ENCODE measurements at places on chromosomes 11 and 22.

DNA sequence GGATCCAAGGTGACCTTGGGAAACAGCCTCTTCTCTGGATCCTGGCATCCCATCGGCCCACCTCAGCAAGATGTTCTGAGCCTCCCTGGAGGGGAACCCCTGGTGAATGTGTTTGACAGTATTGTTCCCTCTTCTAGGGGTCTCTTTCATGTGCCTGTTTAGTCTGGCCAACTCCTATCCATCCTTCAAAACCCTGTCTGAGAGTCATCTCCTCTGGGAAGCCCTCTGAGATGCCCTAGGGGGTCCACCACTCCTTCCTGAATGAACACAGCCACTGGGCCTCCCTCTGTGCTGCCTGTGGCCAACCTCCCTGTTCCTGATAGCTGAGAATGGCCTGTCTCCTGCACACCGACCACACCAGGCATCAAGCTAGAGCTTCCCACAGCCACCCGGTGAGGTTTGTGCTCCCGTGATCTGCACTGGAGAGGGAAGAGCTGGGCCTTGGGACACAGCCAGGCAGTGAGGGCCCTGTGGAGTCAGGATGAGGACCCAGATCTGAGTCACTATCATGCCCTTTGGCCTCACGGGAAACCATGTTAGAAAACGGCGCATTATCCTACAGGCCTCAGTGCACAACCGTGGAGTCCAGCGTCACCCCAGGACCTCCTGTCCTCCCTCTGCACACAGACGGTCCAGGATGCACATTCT is 8.8 kb downstream of the WNT7B start:
- no peak for DNase-seq

DNA sequence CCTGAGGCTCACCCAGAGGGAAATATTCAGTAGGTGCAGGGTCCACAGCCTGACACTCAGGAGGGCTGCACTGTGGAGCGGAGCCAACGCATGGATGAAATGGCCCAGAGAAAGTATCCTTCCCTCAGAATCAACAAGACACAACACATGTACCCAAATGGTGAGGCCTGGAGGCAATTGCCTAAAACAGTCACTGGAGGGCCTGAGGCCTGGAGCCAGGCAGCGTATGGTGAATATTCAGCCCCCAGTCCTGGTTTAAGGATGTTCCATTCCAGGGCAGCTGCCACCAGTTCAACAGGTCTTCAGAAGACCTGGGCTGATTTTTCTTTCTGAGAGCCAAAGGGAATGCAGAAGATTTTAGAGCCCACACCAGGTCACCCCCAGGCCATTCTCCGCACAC is 264.8 kb downstream of the INSC start:
- DNase-seq = no peak

DNA sequence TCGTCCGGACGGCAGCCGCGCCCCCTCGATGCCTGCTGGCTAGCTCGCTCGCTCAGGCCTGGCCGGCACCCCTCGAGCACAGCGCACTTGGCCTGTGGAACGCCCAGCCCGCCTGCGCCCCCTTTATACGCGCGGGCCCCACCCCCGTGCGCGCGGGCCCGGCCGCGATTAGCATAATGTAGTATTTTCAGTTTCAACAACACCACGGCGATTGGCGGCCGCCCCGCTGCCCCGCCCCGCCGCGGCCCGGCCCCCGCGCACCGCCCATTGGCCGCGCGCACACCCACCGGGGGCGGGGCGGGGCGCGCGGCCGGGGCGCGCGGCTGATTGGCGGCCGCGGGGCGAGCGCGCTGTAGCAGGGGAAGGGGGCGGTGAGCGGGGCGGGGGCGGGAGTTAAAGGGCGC is at the start of gene CDKN1C:
TSS of gene CDKN1C (minus strand) at position 98 of the 404 bp plus-strand sequence. CDS start 319 bp downstream, outside the sequence.
- peak; percentile 62 for DNase-seq

DNA sequence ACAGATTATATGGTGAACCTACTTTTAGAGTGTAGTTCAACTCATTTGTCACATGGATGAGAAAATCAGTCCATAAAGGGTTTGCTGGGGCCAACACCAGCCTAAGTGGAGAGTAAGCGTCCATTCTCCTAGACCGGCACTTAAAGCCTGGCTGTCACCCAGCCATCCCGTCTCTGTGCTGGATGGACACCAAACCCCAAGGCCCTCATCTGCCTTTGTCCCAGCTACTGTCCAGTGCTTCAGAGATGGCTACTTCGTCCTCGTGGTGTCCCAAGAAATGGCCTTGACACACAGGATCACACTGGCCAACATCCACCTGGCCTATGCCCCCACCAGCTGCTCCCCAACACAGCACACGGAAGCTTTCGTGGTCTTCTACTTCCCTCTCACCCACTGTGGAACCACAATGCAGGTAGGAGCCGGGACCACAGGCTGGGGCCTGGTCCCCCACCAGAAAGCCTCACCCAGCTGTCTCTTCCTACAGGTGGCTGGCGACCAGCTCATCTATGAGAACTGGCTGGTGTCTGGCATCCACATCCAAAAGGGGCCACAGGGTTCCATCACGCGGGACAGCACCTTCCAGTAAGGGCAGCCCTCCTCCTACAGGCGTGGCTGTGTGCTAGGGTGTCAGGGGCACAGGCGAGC is 3.5 kb downstream of the ZP1 start:
- no peak for DNase-seq

GRCh38 chr11:1835671-1836010 is 851 bp downstream of the SYT8 start:
- DNase-seq = no peak

GRCh38 chr11:128854841-128855240 is 12.3 kb downstream of the KCNJ1 start:
- DNase-seq = no peak

DNA sequence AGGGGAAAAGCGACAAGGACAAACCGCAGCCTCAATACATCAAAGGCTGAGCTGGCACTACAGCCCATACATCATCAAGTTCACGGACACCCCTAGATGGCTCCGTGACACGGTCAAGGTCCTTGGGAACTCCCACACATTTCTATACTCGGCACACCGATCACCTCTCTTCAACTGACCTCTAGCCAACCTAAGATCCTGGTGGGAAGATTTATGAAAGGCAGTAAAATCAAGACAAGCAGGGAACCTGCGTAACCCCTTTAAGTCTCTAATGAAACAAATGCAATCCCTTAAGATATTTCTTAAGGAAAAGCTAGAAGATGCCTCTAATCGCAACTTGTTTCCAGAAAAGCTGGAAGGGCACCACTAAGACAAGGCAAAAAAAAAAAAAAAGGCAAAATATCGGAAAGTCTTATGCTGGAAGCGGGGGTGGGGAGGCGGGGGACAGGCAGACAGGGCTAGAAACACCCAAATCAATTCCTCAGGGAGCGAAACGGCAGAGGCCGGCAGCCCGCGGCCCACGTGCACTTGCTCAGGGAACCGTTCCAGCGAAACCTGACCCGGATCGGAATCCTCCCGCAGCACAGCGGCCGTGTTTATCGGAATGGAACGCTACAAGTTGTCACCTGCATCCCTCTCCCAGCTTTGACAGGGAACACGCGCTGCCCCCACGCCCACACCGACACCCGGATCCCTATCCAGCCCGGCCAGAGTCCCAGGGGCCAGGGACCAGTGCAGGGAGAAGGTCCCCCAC is 1.4 kb downstream of the ARHGAP20 start:
- peak; percentile 14 for DNase-seq

DNA sequence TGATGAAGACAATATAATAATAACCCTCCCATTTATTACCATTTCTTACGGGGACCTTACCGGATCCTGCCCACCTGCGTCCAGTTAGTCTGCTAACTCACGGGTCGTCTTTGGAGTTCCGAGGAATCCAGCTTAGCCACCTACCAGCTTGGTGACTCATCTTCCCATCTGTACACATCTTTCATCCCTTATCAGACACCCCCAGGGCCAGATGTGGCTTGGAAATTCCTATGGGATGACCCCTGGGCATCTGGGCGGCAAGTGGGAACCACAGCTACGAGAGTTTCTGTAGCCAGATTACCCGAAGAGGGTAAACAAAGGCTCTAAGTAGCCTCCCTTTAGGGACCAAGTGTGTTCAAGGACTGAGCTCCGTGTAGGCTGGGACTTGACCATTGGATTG is 12.8 kb upstream of the PRR5 start:
- no peak for DNase-seq

DNA sequence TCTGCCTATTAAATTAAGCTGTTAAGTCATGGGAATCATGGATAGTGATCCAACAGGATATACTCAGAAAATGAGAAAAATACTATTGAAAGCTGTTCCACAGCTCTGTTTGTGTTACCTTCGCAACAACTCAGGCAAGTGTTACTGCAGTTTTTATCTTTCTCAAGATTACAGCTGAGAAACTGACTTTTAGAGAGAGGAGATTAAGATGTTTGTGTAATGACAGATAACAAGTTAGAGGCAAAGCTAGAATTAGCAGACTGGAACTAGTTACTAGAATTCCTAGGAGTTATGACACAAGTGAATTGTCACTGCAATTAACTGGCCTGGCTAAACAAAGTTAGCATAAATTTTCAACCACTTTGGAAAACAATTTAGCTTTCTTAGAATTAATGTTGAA is 1.6 kb downstream of the SLN start:
- DNase-seq = no peak

DNA sequence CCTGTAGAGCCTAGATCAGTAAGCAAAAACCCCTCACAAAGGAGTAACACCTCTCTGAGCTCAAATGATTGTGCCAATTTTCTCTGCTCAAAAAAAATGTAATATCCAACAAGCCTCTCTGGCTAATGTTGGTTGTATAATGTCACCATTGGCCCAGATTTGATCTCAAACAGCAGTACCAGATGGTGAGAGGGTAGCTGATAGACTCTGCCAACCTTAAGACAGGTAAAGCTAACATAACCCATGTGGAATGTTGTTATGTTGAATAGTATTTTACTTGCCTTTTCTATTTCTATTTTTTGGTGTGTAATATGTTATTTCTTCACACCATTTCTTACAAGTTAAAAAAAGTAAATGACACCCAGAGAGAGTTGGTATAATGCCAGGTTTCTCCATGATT is 166.7 kb upstream of the GUCY1A2 start:
- no peak for DNase-seq

GRCh38 chr11:103730131-103730940 is 306.1 kb upstream of the DDI1 start:
- DNase-seq = no peak

DNA sequence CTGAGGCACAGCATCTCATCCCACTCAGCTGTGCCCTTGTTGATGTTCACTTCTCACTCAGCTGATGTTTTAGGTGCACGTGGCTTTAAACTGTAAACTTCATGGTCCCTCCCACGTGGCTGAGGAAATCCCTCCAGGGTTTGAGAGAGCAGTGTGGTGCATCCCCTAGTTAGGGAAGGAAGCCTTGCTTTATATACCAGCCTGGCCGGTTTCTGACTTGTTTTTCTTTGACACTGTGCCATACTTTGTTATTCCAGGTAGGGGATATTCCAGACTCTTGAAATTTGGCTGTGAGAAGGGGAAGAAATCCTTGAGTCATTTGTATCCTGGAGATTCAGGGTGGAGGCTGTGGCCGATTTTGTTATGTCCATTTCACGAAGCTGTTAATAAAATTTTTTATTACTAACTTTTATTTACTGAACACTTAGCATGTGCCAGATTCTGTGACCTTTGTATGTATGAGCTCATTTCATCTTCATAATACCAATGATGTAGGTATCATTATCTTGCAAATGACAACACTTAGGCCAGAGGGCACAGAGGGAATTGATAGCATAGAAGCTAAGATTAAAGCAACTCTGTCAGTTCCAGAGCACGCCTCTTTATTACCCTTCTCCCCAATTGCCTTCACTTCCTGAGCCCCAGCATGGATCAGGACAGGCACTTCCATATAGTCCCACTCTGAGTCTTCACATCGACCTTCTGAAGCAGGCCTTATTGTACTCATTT is 116.6 kb downstream of the NAV2 start:
- DNase-seq = no peak

DNA sequence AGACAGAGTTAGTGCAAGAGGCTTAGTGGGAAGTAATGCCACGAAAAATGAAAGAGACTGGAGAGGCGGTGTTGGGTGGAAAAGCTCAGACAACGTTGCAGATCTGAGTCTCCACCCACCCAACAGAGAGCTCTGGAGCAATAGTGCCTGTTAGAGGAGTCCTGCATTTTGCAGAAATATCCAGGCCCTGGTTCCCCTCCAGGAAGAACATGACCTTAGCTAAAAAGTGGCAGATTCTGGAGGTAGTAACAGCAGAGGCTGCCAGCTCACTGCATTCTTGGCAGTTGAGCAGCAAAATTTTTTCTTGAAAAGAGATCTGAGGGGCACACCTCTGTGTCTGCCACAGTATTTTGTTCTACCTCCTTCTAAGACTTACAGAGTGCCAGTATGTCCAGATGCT is 27.7 kb upstream of the BIRC3 start:
- DNase-seq = no peak

- no peak for DNase-seq
These were observed 40.6 kb upstream of the CRTAM start for GRCh38 chr11:122797651-122798050.

GRCh38 chr22:50498322-50498890 is 9.1 kb downstream of the LMF2 start:
- no peak for DNase-seq

GRCh38 chr11:32259641-32260081 is 168.8 kb downstream of the RCN1 start:
- no peak for DNase-seq

- DNase-seq = no peak
These were observed 31.2 kb upstream of the PSMA1 start for GRCh38 chr11:14551380-14551779.

DNA sequence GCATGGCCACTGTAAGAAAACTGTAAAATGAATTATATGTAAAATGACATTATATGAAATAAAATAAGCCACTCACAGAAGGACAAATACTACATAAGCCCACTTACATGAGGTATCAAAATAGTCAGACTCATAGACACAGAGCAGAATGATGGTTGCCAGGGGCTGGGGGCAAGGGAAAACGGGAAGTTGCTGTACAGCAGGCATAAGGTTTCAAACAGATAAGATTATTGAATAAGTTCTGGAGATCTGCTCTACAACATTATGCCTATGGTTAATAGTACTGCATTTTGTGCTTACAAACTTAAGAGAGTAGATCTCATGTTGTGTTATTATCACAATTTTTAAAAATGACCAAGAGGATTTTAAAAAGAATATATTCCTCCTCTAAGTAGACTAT is 32.7 kb upstream of the HEPHL1 start:
- no peak for DNase-seq

Measured in D721Med (cell line).